ENCODE measurements at places on chromosomes 12 and 14.

DNA sequence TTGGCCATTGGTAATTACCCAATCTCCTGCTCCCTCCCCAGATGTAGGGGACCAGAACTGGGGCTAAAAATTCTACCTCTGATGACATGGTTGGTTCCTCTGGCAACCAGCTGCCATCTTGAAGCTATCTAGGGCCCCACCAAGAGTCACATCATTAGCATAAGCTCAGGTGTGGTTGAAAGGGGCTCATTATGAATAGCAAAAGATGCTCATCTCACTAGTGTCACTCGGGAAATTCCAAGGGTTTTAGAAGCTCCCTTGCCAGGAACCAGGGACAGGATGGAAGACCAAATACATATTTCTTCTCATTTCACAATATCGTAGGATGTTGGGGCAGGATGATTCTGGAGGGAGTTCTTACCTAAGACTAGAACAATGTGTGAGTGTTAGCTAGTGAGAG, 38.6 kb downstream of the EID3 start:
- no peak for DNase-seq

DNA sequence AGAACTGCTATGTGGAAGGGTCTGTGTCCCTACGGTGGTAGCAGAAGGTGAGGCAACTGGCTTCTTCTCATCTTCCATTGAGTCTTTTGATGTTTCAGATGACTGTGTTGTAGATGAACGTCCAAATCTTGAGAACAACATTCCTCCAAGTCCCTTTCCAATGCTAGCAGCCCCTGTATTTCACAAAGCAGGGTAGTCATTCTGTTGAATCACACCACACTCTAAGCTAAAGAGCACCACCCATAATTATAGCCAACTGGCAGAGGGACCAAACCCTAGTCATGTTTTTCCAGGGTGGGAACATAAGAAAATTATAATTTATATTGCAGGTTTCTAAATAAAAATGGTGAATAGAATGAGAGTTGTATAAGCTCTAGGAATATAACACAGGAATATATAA, 98.7 kb downstream of the DDHD1 start:
- DNase-seq = no peak

- DNase-seq = peak; percentile 1
These were observed 179.0 kb downstream of the LRFN5 start for GRCh38 chr14:41785696-41786095.

GRCh38 chr14:75847584-75847983, 134.2 kb downstream of the TGFB3 start:
- DNase-seq = no peak

GRCh38 chr14:91263329-91263728, 18.8 kb upstream of the GPR68 start:
- no peak for DNase-seq

DNA sequence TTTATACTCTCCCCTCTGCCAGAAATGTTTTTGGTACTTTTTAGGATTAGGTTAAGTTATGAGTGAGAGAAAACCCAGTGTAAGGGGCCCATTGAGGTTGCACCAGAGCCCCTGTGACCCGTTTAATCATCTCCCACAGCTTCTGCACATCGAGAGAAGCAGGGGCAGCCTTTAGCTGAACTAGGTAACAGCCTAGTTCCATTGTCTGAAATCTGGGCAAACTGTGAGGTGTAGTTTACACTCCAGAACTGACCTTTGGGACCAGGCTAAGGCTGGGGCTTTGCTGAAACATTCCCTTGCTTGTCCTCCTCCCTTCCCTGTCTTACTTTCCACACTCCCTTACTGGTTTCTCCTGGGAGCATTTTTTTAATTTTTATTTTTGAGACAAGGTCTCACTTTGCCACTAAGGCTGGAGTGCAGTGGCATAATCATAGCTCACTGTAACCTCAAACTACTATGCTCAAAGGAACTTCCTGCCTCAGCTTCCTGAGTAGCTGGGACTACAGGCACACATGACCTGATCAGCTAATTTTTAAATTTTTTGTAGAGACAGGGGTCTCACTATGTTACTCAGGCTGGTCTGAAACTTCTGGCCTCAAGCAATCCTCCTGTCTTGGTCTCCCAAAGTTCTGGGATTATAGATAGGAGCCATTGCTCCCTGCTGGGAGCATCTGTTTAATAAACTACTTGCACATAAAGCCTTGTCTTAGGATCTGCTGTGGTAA, 25.9 kb upstream of the DHRS2 start:
- DNase-seq = no peak

GRCh38 chr12:130649101-130650045, 66.7 kb downstream of the RIMBP2 start:
- DNase-seq = no peak

GRCh38 chr14:101473795-101474562, 87.3 kb upstream of the DIO3 start:
- DNase-seq = no peak

GRCh38 chr12:42260518-42260917, 22.5 kb upstream of the YAF2 start:
- no peak for DNase-seq

DNA sequence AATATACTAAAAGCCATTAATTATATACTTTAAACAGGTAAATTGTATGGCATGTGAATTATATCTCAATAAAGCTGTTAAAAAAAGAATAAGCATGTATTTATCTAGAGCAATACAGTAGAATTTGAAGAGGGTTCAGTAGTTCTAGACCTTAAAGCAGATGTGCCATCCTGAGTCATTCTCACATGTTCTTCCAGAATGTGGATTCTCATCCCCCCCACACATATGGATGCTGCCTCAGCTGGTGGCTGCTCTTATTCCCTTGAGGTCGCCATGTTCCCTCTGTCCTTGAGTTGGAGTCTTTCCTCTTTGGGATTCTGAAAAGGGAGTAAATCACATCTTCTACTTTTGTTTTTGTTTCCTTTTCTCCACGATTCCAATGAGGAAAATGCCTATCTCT, 321.3 kb downstream of the AEBP2 start:
- no peak for DNase-seq

- DNase-seq = no peak
These were observed 68.2 kb downstream of the PAH start for GRCh38 chr12:102848832-102849231.

GRCh38 chr12:131892711-131893604, 1.5 kb upstream of the ULK1 start:
- no peak for DNase-seq

- DNase-seq = no peak
These were observed 107.6 kb downstream of the PLEKHG7 start for GRCh38 chr12:92810370-92810769.

GRCh38 chr14:66442953-66443571, 43.1 kb upstream of the CCDC196 start:
- no peak for DNase-seq

DNA sequence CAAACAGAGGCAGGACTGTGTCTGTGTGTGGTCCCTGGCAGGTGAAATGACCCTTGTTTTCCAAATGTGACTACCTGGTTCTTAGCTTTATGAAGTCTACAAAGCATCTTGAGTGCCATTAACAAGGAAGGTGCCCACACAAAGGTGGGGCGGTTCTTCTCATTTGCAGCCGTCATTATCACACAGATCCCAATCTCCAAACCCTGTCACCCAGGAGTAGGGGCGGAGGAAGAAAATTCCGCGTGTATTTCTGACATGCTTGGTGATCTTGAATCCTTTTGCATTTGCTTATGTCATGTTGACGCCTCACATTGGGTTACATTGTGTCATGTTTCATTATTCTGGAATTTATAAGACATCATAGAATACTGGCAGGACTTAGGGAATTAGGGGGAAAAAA, 277.3 kb downstream of the VRK1 start:
- no peak for DNase-seq

DNA sequence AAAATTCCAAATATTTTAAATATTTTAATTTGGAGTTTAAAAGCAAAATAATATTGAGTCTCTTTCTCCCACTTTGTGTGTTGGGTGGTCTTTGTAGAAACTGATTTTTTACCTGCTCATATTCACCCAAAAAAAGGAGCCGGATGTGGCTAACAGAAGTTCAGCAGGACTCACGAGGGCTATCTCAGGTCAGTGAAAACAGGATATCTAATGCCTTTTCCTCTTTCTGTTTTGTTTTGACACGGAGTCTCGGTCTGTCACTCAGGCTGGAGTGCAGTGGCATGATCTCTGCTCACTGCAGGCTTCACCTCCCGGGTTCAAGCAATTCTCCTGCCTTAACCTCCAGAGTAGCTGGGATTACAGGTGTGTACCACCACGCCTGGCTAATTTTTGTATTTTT, 30.8 kb downstream of the COA8 start:
- no peak for DNase-seq

DNA sequence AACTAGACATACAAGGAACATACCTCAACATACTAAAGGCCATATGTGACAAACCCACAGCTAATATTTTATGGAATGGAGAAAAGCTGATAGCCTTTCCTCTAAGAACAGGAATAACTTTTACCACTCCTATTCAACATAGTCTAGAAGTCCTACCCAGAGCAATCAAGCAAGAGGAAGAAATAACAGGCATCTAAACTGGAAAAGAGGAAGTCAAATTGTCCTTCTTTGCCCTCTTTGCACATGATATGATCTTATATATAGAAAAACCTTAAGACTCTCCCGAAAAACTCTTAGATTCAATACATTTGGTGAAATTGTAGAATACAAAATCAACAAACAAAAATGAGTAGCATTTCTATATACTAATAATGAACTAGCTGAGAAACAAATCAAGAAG, 110.0 kb downstream of the ATP23 start:
- DNase-seq = no peak

GRCh38 chr14:37731094-37731493, 135.7 kb downstream of the TTC6 start:
- DNase-seq = no peak

- DNase-seq = no peak
These were observed 488.9 kb downstream of the MDGA2 start for GRCh38 chr14:47186486-47186885.

- DNase-seq = no peak
These were observed 150.9 kb upstream of the IGF1 start for GRCh38 chr12:102631274-102631673.

GRCh38 chr12:66692170-66692569, 13.3 kb upstream of the GRIP1 start:
- DNase-seq = peak; percentile 13

DNA sequence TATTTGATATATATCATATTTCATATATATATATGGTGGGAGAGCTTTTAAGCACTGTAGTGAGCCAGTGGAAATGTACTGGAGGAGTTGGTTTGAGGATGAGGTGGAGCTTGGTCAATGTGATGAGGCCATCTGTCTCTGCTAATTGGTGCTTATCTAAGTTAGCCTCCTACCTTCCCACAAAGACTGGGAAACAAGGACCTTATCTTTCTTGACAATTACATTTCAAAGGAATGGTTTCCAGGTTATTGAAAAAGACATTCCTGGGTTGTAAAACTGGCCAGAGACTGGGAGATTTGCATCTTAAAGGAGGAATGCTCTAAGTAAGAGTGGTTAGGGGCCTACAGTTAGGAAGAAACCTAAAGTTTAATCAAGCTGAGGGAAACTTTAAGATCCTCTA, 212.8 kb upstream of the SYT1 start:
- DNase-seq = no peak

- DNase-seq = no peak
These were observed 554 bp upstream of the ATF7 start for GRCh38 chr12:53626702-53627169.

DNA sequence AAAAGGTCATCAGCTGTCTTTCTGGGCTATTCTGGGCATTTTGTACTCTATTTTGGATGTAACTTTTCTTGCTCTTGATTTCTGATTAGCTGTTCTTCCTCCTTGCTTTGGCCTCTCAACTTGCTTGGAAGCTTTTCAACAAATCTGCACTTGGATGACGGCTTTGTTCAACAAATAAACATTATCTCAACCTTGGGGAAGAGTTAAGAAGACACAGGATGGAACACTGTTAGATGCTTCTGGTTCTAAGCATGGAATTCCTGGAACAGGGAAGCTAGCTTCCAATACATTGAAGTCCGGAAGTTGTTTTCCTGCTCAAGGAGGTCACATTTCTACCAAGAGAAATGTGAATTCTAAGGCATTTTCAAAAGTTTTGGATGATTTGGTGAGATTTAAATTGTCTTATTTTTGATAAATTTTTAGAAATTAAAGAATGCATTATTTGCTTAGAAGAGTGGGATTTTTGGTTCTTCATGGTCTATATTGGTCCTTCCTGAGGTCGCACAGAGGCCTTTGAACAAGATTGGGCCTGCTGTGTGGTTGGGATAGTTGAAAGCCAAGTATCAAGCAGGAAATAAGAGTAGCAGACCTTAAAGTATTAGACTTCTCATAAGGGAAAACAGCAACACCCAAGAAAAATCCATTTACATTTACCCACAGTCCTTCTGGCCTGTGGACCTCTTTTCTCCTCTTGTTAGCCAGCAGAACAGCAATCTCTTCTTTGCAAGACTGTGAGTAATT, 59.2 kb downstream of the PPFIBP1 start:
- DNase-seq = no peak
